ENCODE measurements at places on chromosomes 13 and 19. TPM values are rescaled to one million over a fixed set of nuclear protein-coding genes. Genes with fewer than 3 reads are reported as not detected.

GRCh38 chr13:21573920-21574712 is 29.9 kb downstream of the MICU2 start:
- no peak for DNase-seq

The CCDC169 gene
- 0.08 TPM for total RNA-seq

- no peak for DNase-seq
Measured at GRCh38 chr13:37090912-37091311, 14.6 kb downstream of the CSNK1A1L start.

- DNase-seq: no peak
Measured at GRCh38 chr13:32629866-32630265, 43.6 kb downstream of the PDS5B start.

GRCh38 chr13:47908197-47908902 is 92.7 kb downstream of the SUCLA2 start:
- DNase-seq: no peak

GRCh38 chr19:33296488-33296971 is 5.8 kb downstream of the CEBPA start:
- peak; percentile 41 for DNase-seq

- DNase-seq: no peak
Measured at GRCh38 chr13:71808708-71809107, 58.3 kb downstream of the DACH1 start.

The LILRB5 gene
- 8.7 TPM for total RNA-seq

Data from left lobe of liver (tissue), 2 donors.